ENCODE measurements at places on chromosomes 4 and X. TPM values are rescaled to one million over a fixed set of nuclear protein-coding genes. Genes with fewer than 3 reads are reported as not detected.

The S100G gene
- not detected for total RNA-seq

The HELT gene
- total RNA-seq, result not detected

The SLC6A14 gene
- not detected for total RNA-seq

The ANK2 gene
- total RNA-seq, result 226 TPM

The BEX1 gene
- not detected for total RNA-seq

The TASL gene
- not detected for total RNA-seq

The ABHD18 gene
- 5.1 TPM for total RNA-seq

The TAF9B gene
- 46.8 TPM for total RNA-seq

The ASMT gene
- total RNA-seq, result not detected

The POU3F4 gene
- total RNA-seq, result under 0.01 TPM

The LRIT3 gene
- not detected for total RNA-seq

The IGFBP7 gene
- 595 TPM for total RNA-seq

The PPP4R3C gene
- not detected for total RNA-seq

The MXRA5 gene
- total RNA-seq, result 0.13 TPM

The ZNF711 gene
- 0.13 TPM for total RNA-seq
